ENCODE measurements at places on chromosomes 4 and X.

GRCh38 chr4:184252136-184253071 lies 34.7 kb upstream of the ENPP6 start:
- DNase-seq, result no peak

DNA sequence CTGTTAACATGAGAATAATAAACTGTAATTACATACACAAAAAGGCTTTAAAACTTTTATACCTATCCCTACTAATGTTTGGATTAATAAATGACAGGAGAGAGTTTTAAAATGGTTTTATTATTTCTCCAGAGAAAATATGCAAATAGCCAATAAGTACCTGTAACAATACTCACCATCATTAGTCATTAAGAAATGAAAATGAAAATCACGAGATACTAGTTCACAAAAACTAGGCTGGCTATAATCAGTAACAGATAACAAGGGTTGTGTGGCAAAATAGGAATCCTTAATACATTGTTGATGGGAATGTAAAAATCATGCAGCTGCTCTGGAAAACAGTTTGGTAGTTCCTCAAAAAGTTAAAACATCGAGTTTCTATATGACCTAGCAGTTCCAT lies 25.2 kb upstream of the AP1AR start:
- DNase-seq, result no peak

DNA sequence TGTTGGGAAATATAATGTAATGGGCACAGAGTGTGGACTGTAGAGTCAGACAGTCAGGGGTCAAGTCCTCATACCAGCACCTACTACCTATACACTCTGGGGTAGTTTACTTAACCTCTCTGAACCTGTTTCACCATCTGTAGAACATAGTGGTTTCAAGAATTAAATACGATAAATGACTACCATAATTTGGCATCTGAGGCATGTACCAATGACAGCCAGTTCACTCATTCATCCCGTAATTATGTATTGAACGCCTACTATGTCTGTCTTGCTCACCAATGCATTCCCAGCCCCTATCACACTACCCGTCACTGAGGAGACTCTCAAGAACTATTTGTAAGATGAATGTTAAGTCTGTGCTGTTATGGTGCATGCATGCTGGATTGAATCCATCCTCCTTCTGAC lies 2.0 kb upstream of the FGB start:
- no peak for DNase-seq

DNA sequence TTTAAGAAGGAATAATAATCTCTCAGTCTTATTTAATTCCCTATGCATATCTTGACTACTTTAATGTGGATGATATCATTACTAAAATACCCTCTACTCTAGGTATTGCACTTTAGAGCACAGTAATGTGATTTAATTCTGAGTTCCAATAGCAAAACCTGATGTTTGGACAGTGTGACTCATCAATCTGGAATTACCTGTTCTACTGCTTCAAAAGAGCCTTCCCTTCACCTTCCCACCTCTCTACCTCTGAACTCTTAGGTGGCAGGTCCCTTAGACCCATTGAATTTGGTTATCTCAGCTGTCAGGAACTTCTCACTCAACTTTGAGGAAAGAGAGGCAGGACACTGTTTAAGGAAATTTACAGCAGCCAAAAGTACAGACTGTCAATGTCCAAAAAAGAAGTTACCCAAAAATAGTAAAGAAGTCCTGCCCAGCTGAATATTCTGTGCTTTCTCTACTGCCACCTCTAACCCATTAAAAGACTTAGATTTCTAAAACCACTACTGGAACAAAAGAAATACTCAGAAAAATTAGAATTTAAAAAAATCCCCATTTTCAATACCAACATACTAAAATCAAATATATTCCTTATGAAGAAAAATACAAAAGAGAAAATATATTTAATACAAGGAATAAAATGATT lies 123.1 kb upstream of the GPM6A start:
- no peak for DNase-seq

DNA sequence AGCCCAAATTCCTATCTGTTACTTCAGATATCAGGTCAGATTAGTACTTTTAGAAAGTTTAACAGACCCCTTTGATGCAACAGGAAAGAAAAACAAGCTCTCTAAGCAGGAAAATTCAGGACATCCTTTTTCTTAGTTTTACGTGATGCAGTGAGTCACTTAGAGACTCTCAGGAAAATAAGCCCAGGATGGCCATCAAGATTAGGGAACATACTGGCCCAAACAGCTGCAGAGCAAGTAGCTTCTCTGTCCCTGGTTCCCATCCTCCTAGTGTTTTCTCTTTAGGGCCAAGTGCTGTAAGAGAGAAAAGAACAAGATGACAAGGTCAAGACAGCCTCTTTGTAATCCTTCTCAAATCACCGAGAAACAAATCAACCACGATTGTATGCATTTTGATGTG lies 219.1 kb downstream of the ZNF674 start:
- no peak for DNase-seq

DNA sequence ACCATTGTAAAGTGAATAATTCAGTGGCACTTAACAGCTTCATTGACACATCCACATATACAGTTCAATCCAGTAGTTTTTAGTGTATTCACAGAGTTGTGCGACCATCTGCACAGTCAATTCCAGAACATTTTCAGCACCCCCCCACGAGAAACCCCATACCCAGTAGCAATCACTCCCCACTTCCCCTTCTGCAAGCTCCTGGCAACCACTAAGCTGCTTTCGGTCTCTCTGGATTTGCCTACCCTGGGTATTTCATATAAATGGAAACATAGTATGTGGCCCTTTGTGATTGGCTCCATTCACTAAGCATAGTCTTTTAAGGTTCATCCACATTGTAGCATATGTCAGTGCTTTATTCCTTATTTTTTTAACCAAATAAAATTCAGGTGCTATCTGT lies 10.0 kb downstream of the MSL3 start:
- no peak for DNase-seq

GRCh38 chr4:8347660-8348059 lies 78.1 kb downstream of the HTRA3 start:
- no peak for DNase-seq

- no peak for DNase-seq
Measured at GRCh38 chrX:20260885-20261284, 5.8 kb downstream of the RPS6KA3 start.

GRCh38 chr4:121062521-121062920 lies 9.8 kb downstream of the NDNF start:
- DNase-seq, result no peak

DNA sequence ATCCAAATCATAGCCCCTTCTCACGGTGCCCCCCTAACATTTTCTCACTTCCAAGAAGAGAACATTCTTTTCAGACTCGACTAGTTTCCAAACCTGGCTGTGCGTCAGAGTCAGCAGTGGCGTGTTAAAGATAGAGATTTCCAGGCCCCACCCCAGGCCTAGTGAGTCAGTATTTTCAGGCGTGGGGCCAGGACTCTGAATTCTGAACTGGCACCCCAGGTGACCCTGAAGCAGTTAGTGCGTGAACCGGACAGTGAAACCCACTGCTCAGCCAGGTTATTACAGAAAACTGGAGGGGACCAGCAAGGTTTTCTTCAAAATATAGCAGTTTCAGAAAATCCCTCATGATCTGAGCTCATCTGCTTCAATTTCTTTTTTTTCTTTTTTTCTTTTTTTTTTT lies 35.0 kb upstream of the BCOR start:
- DNase-seq, result no peak

DNA sequence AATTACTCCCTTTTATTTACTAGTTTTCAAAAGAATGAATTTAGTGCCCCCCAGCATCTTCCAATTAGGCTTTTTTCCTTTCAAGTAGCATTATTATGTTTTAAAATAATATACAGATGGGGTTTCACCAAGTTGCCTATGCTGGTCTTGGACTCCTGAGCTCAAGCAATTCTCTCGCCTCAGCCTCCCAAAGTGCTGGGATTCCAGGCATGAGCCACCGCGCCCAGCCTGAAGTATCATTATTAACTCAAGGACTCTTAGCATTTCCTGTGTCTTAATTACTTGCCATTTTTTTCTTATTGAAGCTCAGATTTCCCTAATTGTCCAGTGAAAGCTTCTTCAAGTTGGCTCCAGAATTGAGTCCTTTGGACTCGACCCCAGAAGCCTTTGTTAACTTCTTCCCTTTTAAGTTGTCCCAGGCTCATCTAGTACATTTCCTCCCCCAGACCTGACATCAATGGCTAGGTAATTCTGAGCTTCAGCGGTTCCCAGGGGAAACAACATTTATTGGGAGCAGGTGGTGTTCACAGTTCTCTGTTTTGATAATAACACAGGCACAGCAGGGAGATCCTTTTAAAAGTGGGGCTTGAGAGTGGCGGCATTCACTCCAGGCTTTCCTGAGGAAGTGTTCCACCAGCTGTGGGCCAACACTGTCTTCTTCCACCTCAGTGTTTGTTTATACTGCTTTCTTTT lies 10.0 kb downstream of the SAT1 start:
- no peak for DNase-seq

DNA sequence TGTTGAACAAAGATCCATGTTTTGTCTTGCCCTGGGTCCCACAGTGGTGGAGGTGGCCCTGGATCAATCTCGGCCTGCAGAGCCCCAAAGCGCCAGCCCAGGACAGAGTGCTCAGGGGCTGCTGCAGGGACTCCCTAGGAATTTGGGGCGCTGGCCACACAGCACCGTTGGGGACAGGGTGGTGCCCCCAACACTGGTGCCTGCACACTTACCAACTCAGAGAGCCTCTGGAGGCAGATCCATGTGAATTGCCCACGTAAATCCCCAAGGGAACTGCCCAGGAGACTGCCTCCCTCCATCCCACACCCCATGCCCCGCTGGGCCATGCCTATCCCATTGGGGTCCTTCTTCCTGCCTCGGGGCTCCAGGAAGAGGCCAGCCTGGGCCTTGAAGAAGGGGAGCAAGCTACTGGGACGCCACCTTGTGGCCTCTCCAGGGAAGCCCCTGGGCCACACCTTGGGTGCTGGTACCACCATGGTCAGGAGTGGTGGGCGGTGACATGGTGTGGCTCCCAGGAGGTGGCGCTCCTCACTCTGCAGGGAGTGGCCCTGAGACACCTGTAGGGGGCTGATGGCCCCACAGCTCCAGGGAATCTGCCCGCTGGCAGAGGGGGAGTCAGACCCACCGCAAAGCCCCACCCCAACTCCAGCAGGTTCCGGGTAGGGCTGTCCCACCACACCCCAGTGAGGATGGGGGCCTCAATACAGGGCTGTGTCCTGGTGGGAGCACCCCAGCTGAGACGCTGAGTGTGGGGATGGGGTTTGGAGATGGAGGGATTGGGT lies 22.8 kb downstream of the CFAP99 start:
- peak; percentile 57 for DNase-seq

- no peak for DNase-seq
Measured at GRCh38 chr4:173506597-173507211, 23.3 kb downstream of the HAND2 start.

GRCh38 chr4:148004228-148004857 lies 272.5 kb downstream of the ARHGAP10 start:
- no peak for DNase-seq

- DNase-seq, result no peak
Measured at GRCh38 chr4:46956451-46956850, 36.9 kb downstream of the GABRA4 start.

DNA sequence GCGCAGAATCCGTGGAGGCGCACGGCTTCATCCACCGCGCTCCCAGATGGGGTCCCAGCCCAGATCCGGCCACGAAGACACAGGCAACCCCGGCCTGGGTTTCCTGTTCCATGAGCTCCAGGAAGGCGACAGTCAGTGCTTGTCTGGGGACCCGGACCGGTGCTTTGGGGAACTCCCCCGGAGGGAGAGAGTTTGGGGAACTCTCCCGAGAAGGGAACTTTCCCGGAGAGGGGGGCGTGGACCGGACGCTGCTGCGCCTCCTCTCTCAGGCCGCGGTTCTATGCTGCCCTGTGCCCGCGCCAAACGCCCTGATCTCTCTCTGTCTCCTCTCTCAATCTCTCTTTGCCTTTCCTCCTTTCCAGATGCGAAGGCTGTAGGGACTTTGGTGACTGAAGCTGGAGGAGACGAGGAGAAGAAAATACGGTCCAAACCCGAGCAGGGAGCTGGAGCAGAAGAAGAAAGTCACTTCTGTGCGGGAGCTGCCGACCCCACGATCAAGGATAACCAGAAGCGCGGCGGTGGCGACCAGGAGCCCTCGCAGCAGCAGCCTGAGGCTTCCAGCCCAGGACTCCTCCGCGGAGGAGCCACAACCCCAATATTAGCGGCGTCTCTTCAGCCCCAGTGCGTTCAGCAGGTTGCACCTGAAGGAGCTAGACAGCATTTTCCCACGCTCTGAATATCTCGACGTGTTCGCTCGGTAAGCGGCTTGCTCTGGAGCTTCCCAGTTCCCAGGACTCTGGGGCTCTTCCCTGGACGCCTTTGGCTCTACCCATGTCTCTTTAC lies 47.6 kb upstream of the NKAP start:
- no peak for DNase-seq

DNA sequence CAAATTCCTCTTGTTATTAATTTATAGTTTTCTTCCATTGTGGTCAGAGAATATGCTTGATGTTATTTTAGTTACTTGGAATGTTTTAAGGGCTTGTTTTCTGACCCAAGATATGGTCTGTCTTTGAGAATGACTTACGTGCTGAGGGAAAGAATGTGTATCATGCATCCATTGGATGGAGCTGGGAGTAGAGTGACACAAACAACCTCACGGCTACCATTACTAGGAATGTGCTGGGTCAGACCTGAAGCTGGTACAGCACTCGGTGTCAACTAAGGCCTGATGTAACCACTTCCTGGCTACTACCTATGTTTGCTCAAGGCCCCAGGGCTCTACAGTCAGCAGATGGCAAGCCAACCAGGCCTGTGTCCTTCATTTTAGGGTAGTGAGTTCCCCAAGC lies 257.8 kb downstream of the FAT4 start:
- DNase-seq, result no peak

DNA sequence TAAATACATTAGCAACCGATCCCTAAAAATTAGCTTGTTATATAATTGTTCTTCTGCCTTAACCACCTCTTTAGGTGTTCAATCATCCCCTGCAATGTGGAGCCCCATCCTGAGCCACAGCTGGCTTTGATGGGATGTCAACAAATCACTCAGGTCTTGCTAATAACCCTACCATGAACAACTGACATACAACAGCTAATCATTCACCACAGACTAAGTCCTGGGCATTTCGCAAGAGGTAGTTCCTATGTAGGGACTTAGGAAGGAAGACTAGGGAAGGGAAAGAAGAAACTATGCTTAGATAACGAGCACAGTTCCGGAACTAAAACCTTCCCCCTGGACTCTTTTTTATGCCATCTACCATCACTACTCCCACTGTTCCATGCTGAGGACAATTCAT lies 63.6 kb upstream of the PTCHD1 start:
- no peak for DNase-seq

DNA sequence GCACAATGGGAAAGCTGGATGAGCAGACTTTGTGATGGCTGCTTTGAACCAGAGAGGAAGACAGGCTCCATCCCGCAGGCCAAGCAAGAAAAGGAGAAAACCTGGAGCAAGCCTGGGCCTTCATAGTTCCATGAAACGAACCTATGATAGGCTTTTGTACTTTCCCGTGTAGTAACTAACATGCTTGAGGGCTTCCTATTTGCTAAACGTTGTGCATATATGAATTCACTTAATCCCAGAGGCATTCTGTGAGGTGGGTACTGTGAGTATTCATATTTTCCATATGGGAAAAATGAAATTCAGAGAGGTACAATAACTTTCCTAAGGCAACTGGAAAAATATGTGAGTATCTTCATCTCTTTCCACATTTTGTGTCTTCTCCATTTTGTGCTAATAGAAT lies 13.6 kb upstream of the APBB2 start:
- DNase-seq, result no peak

- DNase-seq, result no peak
Measured at GRCh38 chrX:1442016-1442665, 10.6 kb downstream of the ASMTL start.

Data from activated T-cell treated with anti-CD3 and anti-CD28 coated beads for 24 hours (primary cell).